Dermis microvascular lymphatic vessel endothelial cell (primary cell): ENCODE measurements at places on chromosomes 1 and 21. TPM values are rescaled to one million over a fixed set of nuclear protein-coding genes. Genes with fewer than 3 reads are reported as not detected.
A peak's percentile ranks its signal among the peaks of the same experiment; 100 is the strongest.

GRCh38 chr1:192559115-192560006, 16.2 kb upstream of the RGS1 start:
- DNase-seq, result peak; percentile 98

DNA sequence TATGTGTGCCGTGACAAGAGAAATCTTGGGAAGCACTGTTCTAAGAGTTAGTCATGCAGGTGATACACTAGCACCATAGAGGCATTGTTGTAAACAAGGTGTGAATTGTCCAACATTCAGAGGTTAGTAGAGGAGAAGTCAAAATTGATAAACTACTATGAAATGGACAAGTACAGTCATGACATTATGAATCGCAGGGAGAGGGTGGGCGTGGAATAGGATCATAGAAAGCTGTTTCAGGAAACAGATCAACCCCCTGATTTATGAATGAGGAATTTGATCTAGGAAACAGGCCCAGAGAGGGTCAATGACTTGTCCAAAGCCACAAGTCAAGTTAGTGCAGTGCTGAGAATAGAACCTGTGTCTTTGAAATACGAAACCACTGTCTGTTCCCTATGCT, 58.5 kb upstream of the LAX1 start:
- no peak for DNase-seq

- no peak for DNase-seq
These were observed 18.2 kb upstream of the CCDC27 start for GRCh38 chr1:3733883-3734589.

- DNase-seq, result no peak
These were observed 40.0 kb downstream of the KCNAB2 start for GRCh38 chr1:6085666-6086065.

The GPR3 gene
- 0.39 and 0.51 TPM in 2 replicates for total RNA-seq

DNA sequence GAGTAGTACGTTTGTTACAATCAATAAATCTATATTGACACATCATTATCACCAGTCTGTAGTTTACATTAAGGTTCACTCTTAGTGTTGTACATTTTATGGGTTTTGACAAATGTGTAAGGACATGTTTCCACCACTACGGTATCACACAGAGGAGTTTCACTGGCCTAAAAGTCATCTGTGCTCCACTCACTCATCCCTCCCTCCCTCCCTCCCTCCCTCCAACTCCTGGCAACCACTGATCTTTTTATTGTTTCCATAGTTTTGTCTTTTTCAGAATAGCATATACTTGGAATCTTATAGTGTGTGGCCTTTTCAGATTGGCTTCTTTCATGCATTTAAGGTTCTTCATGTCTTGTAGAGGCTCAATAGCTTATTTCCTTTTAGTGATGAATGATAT, 44.1 kb upstream of the RHOU start:
- no peak for DNase-seq

- no peak for DNase-seq
These were observed 25.2 kb downstream of the TP73 start for GRCh38 chr1:3677484-3677883.

DNA sequence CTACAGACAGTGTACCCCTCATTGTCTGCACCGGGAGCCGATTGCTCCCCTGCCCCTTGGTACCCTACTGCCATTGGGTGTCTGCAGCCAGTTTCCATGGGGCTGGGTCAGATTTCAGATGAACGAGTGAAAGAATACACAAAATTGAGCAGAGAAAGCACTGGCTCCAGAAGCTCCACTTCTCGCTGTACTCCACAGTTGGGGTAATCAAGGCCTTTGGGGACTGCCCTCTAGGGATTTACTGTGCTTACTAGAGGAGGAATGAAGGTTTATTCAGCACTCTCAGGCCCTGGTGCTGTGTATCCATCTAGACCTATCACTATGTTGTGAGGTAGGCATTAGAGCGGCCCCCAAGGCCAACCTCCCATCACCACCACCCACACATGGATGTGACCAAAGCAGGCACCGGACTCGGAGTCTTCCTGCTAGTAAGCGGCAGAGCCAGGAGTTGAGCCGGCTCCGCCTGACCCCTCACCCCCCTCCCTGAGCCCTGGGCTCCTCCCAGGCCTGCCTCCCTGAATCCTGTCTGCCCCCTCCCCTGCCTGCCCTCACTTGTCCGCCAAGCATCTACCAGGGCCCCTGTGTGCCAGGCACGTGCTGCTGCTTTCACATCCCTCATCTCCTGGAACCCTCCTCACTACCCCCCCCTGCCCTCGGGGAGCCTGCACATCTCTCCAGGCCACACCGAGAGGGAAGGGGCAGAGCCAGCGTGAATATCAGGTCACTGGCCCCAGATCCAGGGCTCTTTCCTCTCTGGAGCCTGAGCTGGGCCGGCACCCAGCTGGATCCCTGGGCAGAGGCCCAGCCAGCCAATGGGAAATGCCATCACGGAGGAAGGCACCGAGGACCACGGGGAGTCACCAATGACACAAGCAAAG, 23.3 kb downstream of the KCNN3 start:
- no peak for DNase-seq

DNA sequence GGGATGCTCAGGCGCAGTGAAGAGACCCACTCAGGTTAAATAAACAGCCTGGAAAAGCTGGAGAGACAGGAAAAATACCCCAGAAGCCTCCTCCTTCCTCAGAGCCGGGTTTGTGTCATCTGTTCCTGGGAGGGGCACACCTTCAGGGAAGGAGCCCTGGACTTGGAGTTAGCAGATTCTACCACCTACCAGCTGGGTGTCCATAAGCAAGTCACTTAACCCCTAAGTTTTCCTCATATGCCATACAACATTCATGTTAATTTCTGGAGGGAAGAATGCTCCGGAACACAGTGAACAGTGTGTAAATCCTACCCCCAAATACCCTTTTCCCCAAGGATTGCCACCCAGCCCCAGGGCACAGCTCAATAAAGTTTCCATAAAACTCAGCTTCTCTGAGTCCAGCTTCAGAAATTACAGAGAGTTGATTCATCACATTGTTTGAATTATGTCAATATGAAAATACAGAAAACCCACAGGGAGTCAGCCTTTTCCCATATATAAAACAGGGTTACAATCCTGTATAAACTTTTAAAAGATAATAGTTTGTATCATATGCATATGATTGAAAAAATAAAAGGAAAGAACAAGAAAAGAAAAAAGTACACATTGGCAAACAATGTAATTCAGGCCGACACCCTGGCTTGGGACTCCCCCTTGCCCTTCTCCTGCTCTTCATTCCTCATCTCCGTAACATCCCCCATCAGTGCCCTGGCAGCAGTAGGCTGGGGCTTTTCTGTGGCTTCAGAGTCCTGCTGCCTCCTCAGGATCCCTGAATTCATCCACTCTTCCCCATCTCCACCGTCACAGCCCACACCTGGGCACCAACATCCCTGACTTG, 291.8 kb upstream of the USP24 start:
- DNase-seq, result no peak

The OR2L3 gene
- not detected in 2 replicates for total RNA-seq

DNA sequence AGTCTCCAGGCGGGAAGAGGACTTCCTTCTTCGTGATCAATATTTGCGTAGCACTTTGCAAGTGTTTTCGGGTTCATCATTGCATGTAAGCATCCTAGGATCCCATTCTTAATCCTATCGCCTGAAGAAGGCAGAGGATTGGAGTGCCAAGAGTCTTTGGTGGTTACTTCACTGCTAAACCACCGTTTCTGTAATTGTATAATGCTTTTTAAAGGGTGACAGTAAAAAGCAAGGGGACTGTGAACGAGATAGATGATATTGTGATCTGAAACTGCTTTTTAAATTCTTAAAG, 345 bp upstream of the ALDH9A1 start:
- no peak for DNase-seq

- DNase-seq, result no peak
These were observed 553.8 kb upstream of the PRMT6 start for GRCh38 chr1:106502659-106503058.

The SPATA6 gene
- total RNA-seq, result 0.90 and 2.4 TPM in 2 replicates

The BRDT gene
- total RNA-seq, result not detected in 2 replicates

The DDR2 gene
- 2.1 and 10.8 TPM in 2 replicates for total RNA-seq

The HSPA6 gene
- 0.13 and 1.5 TPM in 2 replicates for total RNA-seq

The FCRLA gene
- total RNA-seq, result 0.13 TPM in 1 of 2 replicates, not detected in the other

The DNAI4 gene
- 1.8 and 1.9 TPM in 2 replicates for total RNA-seq

DNA sequence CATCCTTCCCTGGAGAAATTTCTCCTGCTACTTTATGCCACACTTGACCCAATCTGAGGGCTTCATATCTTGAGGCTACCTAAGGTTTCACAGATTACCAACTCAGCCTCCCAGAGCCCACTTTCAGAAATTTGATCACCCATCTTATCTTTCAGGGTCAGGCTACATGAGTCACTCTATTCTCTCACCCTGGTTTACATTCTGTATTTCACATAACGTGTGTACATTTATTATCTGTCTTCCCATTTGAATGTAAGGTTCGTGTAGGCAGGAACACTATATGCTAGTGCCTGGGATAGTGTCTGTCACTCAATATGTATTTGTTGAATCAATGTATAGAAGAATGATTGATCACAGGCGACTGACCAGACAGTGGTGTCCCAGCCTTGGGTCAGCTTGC, 124.8 kb downstream of the UBE2U start:
- no peak for DNase-seq

- DNase-seq, result no peak
These were observed 9.1 kb upstream of the ARTN start for GRCh38 chr1:43924516-43924915.

The TLR5 gene
- total RNA-seq, result 0.13 and 0.51 TPM in 2 replicates
